Mesenchymal stem cell (in vitro differentiated cells and primary cell): ENCODE measurements at places on chromosomes 5 and 9.
A peak's percentile ranks its signal among the peaks of the same experiment; 100 is the strongest.

GRCh38 chr9:135978642-135979546, 17.7 kb upstream of the UBAC1 start:
- peaks cover 1% of the 10 kb centered on the region for H3K4me1 ChIP-seq
- no peak overlapping the region for H3K4me3 ChIP-seq
- H3K36me3 ChIP-seq: no peaks in the 10 kb centered on the region
- H3K27ac ChIP-seq: no peak overlapping the region
- no peak for DNase-seq

GRCh38 chr9:111959468-111960359, 63.1 kb downstream of the UGCG start:
- peak; percentile 92 for DNase-seq
- no peaks in the 10 kb centered on the region for H3K36me3 ChIP-seq
- H3K4me1 ChIP-seq: peaks cover 12% of the 10 kb centered on the region

GRCh38 chr9:91643481-91644077, 219.9 kb upstream of the NFIL3 start:
- peak; percentile 39 for DNase-seq
- H3K27me3 ChIP-seq: peaks cover 6% of the 10 kb centered on the region
- no peak overlapping the region for H3K27ac ChIP-seq
- no peaks in the 10 kb centered on the region for H3K4me1 ChIP-seq
- no peak overlapping the region for H3K4me3 ChIP-seq
- no peaks in the 10 kb centered on the region for H3K36me3 ChIP-seq

DNA sequence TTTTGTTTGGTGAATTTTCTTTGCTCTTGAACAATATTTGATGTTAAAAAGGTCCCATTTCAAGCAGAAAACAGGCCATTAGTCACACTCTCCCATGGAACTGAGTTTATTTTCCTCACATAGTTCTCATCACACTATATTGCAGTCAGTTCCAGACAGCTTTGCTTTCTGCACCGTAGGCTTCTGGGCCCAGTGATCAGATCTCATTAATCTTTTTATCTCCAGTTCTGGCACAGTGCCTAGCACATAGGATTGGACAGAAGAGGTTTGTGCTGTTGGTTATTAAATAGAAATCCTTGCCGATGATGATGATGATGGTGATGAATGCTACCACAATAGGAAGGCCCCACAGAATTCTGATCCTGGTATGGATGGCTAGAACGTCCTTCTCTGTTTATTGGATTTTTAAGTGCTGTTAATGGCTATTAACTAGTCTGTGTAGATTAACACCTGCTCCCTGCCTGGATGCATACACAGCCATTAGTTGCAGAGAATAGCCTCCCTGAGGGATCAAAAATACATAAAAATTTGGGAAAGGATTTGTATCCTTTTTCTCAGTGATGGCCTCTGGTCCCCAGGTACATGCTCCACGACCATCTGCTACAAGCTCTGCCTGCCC, 52.0 kb upstream of the NTRK2 start:
- H3K4me3 ChIP-seq: no peak overlapping the region
- H3K27me3 ChIP-seq: no peaks in the 10 kb centered on the region
- DNase-seq: no peak
- no peak overlapping the region for H3K27ac ChIP-seq

- H3K4me1 ChIP-seq: peaks cover 15% of the 10 kb centered on the region
- no peak overlapping the region for H3K4me3 ChIP-seq
- peaks cover 39% of the 10 kb centered on the region for H3K27me3 ChIP-seq
Measured at GRCh38 chr9:137173796-137174664, 2.2 kb upstream of the TMEM210 start.

GRCh38 chr9:87107072-87107471, 159.8 kb upstream of the GAS1 start:
- no peak overlapping the region for H3K27ac ChIP-seq
- peaks cover 2% of the 10 kb centered on the region for H3K4me1 ChIP-seq
- no peaks in the 10 kb centered on the region for H3K36me3 ChIP-seq
- no peaks in the 10 kb centered on the region for H3K27me3 ChIP-seq
- no peak for DNase-seq

DNA sequence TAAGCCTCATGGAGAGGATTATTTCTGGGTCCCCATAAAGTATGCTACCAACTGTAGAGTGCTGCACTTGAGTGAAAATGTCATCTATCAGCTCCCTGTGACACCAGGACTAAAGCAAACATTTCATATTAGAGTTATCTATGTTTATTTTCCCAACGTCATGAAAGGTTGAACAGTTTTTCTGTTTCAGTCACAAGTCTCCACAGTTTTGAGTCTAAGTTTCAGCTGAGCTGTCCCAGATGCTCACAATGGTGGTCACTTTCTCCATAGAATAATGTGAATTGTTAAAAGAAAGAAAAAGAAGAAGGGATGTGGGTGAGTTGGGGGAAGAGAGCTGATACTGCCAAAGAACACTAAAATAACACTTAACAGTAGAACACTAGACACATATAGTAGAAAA, 126.3 kb upstream of the C9orf72 start:
- no peak overlapping the region for H3K4me3 ChIP-seq
- H3K27ac ChIP-seq: no peak overlapping the region
- H3K36me3 ChIP-seq: no peaks in the 10 kb centered on the region
- H3K27me3 ChIP-seq: peaks cover 3% of the 10 kb centered on the region
- DNase-seq: no peak

DNA sequence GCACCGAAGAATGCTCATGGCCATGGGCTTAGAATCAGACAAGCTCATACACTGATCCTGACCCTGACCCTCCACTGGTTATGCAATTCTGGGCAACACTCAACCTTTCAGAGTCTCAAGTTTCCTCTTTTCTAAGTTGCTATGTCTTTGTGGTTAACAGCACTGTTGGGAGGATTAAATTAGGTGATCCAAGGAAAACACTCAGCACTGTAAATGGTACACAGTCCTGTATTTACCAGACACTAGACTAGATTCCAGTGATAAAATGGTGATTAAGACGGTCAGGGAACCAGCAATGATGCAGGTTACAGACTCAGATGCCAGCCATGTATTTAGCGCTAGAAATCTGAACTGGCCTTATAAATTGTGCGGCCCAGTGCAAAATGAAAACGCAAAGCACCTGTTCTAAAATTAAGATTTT, 8.1 kb downstream of the ARL15 start:
- H3K4me3 ChIP-seq: no peak overlapping the region
- H3K27ac ChIP-seq: no peak overlapping the region
- peaks cover 2% of the 10 kb centered on the region for H3K4me1 ChIP-seq
- H3K36me3 ChIP-seq: no peaks in the 10 kb centered on the region

- H3K36me3 ChIP-seq: peaks cover 18% of the 10 kb centered on the region
- H3K4me1 ChIP-seq: peaks cover 72% of the 10 kb centered on the region
- peak overlapping the region; percentile 89 for H3K27ac ChIP-seq
- peak; percentile 91 for DNase-seq
- H3K4me3 ChIP-seq: no peak overlapping the region
Measured at GRCh38 chr5:172902497-172903472, 56.4 kb upstream of the RPL26L1 start.

DNA sequence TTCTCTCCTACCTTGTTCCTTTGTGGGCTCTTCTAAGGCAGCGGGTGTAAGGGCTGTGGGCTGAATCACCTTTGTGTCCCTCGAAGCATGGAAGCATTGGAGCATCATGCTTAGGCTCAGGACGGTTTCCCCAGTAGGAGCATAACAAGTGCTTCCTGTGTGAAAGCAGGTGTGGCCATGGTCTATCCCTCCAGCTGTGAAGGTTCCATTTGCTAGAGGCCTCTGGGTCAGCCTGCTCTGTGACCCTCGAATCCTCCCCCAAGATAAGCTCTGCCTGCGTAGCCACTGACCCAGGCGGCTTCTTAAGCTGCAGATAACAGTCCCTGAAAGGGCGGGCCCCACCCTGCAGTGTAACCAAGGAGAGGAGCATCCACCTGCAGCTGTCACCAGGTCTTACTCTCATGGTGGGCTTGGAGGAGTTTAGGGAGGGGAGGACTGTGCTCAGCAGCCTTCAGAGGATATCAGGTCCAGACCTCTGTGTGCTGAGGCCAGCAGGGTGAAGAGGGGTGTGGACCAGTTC, 8.4 kb upstream of the NDST1 start:
- peaks cover 12% of the 10 kb centered on the region for H3K36me3 ChIP-seq
- H3K4me3 ChIP-seq: no peak overlapping the region
- H3K4me1 ChIP-seq: peaks cover 73% of the 10 kb centered on the region

DNA sequence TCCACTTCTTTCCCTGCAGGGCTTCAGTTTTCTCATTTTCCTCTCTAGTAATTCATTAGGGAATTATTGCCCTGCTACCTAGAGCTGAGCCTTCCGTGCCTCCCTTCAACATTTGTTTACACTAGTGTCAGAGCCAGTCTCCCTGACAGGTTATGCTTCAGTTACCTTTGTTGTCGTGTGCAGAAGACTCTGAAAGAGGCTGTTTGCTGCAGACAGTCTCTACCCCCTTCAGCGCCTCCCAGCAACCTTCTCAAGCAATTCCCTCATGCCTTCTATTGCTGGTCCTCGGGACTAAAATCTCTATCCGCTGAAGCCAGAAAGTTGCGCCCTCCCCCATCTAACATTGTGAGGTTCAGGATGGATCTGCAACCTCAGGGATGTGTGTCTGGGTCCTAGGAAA, 12.8 kb downstream of the RALGPS1 start:
- no peak for DNase-seq
- peaks cover 59% of the 10 kb centered on the region for H3K27me3 ChIP-seq
- H3K4me3 ChIP-seq: no peak overlapping the region
- no peak overlapping the region for H3K27ac ChIP-seq
- no peaks in the 10 kb centered on the region for H3K36me3 ChIP-seq

DNA sequence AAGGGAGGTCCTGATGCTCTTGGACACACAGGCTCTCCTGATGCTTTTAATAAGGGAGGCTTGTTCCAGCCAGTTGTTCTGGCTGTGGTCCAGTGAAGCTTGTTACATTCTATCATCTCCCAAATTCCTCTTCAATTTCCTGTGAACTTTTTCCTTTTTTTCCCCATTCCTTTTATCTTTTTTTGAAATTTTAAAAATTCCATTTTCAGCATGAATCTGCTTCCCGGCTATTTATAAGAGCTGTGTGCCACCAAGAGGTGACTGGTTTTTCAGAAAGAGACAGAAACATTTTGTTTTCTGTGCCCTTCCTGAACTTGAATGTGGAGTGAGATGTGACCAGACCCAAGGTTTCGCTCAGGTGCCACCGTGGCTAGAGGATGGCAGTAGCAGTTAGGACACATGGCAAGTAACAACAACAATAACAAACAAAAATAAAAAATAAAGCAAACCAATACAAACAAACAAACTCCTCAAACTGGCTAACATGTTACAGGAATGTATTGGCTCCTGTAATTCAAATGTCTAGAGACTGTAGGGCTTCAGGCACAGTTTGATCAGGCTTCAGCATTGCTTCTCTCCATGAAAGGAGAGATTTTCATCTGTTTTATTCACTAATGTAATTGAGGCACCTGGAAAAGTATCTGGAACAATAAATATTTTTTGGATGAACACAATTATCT, 121.1 kb downstream of the BOD1 start:
- H3K36me3 ChIP-seq: no peaks in the 10 kb centered on the region
- no peak overlapping the region for H3K27ac ChIP-seq
- H3K4me1 ChIP-seq: peaks cover 20% of the 10 kb centered on the region
- DNase-seq: no peak
- no peak overlapping the region for H3K4me3 ChIP-seq
- H3K27me3 ChIP-seq: no peaks in the 10 kb centered on the region

DNA sequence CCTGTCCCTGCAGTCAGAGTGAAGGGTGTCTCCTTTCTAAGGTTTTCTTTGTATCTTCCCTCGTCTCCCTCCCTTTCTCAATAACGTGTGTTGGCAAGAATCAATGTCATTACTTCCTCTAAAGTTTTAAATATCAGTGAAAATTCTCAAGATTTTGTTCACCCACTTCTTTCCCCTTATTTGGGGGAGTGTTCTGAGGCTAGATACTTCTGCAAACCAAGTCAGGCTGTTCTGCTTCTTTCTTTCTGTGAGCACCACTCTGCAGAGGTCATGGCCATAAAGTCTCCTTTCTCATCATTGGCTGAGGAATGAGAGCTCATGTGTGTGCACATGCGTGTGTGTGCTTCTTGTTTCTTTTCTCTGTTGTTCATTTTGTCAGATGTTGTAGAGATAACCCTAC, 26.6 kb upstream of the SPATA31C2 start:
- peaks cover 13% of the 10 kb centered on the region for H3K27me3 ChIP-seq
- H3K36me3 ChIP-seq: no peaks in the 10 kb centered on the region
- H3K27ac ChIP-seq: no peak overlapping the region
- no peak for DNase-seq

DNA sequence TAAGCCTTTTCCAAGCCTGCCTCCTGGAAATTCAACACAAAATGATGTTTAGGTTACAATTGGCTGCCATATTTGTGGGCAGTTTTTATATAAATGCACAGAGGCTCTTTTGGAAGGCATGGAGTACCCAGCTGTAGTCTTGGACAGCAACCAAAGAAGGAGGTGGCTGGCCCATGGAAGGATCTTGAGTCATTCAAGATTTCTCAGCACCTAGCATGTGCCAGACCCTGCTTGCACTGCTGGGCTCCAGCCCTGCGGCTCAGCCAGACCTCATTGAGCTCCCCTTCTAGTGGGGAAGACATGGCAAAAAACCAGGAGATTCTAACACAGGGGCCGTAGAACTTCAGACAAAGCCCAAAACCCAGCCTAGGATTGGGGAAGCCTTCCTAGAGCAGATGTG, 22.1 kb downstream of the JADE2 start:
- DNase-seq: peak; percentile 52
- peak overlapping the region; percentile 34 for H3K4me3 ChIP-seq
- H3K36me3 ChIP-seq: peaks cover 62% of the 10 kb centered on the region
- no peaks in the 10 kb centered on the region for H3K27me3 ChIP-seq
- no peak overlapping the region for H3K27ac ChIP-seq
- H3K4me1 ChIP-seq: peaks cover 15% of the 10 kb centered on the region

DNA sequence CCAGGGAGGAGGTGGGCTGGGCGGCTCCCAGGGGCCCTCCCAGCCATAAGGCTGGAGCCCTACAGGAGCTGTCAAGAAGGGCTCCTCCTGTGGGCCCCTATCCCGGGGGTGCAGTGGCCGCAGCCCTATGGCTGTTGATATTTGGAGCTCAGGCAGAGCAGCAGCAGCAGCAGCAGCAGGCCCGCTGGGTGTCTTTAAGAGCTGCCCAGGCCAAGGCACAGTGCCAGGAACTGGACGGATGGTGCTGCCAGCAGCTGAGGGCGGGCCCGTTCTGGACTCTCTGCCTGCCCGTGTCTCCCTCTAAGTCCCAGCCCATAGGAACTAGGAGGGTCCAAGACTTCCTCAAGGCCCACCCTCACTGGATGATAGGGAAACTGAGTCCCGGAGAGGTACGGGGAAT, 3.6 kb downstream of the AK1 start:
- H3K27ac ChIP-seq: no peak overlapping the region
- peaks cover 51% of the 10 kb centered on the region for H3K36me3 ChIP-seq
- DNase-seq: no peak
- H3K4me1 ChIP-seq: peaks cover 45% of the 10 kb centered on the region

DNA sequence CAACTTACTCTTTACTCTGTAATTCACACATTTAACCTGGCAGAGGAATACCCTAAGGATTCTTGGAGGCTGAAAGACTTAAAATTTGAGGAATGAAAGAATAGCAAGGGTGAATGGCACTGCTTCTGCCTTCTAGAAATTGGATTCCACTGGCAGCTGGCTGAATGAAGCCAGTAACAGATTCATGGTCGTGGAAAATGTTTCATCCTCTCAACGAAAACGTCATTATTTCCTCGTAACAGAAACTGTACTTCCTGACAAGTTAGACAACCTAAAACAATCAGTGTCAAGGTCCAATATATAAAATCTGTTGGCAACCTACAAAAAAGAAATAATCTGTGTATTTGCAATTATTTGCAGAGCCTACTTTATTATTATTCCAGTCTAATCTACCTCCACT, 39.7 kb downstream of the BNC2 start:
- no peaks in the 10 kb centered on the region for H3K36me3 ChIP-seq
- no peaks in the 10 kb centered on the region for H3K27me3 ChIP-seq
- H3K4me3 ChIP-seq: no peak overlapping the region
- no peak overlapping the region for H3K27ac ChIP-seq
- peaks cover 5% of the 10 kb centered on the region for H3K4me1 ChIP-seq
- no peak for DNase-seq
